Adipocyte (in vitro differentiated cells): ENCODE measurements at places on chromosomes 1 and 21.
A peak's percentile ranks its signal among the peaks of the same experiment; 100 is the strongest.

GRCh38 chr1:67171574-67171955 lies 5.3 kb downstream of the IL23R start:
- no peak for DNase-seq

DNA sequence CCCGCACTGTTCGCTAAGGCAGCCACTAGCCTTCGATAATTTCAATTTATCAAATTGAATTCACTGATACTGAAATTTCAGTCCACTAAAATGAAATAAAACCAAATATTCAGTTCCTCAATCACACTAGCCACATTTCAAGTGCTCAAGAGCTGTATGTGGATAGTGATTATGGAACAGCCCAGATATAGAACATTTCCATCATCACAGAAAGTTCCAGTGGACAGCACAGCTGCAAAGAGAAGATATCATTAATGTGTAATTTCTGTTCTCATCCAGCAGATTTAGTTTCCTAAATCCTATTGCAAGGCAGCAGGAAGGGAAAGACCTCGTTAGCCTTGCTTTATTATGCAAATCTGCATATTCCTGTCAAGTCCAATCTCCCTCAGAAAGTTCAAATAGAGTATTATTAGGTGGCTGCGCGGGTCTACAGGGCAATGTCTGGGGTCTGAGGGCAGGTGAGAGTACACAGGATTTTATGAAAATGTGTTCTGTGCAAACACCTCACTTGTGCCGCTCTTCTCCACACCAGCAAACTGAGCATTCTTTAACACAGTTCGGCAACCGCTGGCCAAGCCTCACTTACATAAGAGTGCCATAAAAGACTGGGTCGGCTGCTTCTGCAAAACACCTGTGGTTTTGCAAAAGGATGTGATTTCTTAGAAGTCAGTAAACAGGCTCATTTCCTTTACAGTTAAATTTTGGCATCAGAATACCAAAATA lies 22.4 kb downstream of the CAPZB start:
- DNase-seq: no peak

GRCh38 chr1:118990513-118991152 lies 2.5 kb upstream of the TBX15 start:
- no peak for DNase-seq

DNA sequence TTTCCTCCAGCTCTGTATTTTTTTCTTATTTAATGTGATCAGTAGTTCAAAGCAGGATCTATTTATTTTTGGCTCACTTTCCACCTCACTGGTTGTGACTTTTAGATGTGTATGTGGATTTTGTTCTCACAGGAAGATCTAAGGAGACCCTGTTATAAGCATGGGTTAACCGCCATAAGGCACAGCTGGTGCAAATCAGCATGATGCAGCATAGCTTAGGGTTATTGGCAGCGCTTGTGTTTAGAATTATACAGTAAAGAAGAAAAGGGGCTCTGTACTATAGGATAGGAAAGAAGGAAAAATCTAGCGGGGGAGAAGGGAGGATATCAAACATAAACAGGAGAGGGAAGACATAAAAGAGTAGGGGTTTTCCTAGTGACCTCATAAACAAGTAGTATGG lies 26.9 kb upstream of the RGL1 start:
- DNase-seq: peak; percentile 22

- DNase-seq: no peak
These were observed 37.4 kb upstream of the DIP2A start for GRCh38 chr21:46421191-46421750.

DNA sequence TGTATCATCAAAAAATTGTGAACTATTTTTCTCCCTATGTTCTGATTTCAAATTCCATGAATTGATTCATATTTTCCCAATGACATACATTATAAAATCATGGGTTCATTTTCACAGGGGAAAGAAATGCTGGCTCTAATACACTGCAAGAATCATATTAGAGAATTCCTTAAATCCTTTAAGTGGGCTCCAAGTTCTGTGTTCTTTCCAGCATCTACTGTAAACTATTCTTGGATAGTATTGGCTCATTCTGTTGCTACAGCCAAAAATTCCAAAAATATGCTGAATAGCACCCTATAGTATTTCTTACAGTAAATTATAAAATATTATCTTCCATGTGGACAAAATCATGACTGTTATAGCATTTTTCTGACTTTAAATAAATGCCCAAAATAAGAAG lies 19.0 kb upstream of the C1orf105 start:
- no peak for DNase-seq

DNA sequence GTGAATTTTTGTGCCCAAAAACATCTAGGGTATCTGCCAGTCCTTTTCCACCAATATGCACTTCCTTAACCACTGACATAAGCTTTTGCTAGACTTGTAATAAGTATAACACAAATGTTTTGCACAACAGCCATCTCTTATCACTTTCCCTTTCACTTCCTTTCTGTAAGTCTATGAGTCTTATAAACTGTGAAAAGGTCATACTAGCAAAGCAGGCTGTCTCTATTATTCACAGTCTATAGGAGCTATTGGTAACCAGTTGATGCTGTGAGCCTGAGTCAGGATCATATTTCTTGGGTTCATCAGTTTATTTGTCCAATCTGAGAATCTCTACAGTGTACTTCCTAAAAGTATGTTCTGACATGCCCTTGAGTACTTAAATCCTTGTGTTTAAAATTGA lies 172.6 kb downstream of the CHRM3 start:
- DNase-seq: no peak

DNA sequence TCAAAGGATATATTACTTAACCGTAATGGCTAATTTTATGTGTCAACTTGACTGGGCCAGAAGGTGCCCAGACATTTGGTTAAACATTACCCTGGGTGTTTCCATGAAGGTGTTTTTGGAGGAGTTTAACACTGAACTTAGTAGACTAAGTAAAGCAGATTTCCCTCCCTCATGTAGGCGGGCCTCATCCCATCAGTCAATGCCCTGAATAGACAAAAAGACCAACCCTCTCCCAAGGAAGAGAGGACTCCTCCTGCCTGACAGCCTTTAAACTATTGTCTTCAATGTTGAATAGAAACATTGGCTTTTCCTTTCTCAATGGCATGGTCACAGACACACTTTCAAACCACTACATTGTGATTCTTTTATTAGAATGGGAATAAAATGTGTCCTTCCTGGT lies 121.9 kb downstream of the SETD4 start:
- DNase-seq: no peak

GRCh38 chr1:116694524-116694923 lies 27.0 kb upstream of the IGSF3 start:
- no peak for DNase-seq

GRCh38 chr1:25026730-25027450 lies 96.8 kb upstream of the RUNX3 start:
- DNase-seq: no peak

- DNase-seq: no peak
These were observed 206.8 kb upstream of the PLXNA2 start for GRCh38 chr1:208450958-208451357.

DNA sequence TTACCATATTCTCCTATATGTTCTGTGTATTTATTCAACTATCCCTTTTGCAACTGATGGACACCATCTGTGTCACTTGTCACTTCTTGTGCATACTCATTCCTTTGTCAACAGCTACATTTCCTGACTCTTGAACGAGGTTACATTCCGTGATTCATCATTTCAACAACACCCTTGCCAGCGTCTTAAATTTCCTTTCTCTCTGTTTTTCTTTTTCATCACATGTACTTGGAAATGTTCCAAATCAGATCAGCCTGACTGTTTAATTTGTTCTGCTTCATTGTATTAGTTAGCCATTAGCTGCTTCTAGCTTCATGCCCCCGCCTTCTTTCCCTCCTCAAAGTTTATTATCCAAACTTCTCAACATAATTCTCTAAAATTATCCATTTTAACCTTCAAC lies 173.0 kb downstream of the ADGRL4 start:
- peak; percentile 94 for DNase-seq

DNA sequence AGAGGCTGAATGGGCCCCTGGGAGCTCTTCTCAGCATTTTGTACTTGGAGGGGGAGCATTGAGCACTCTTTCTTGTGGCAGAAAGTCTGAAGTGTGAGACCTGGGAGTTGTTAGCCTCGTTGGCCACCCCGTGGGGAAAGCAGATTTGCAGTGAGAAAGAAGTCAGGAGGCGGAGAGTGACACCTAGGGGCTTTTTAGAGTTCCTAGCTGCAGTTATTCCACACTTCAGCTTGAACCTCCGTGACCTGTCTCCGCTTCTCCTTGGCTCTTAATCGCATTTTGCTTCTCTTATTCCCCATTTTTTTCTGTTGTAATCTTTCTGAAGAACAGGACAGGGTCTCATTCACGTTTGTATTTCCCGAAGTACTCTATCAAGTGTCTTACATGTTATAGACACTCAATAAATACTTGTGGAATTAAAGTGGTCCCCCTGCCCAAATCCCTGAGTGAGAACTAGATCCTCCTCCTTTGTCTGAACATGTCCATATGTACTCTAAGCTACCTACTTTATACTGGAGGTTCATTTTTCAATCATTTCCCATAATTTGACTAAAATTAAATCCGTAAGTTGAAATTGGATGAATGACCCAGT lies 14.5 kb upstream of the C1orf141 start:
- peak; percentile 91 for DNase-seq

- no peak for DNase-seq
These were observed 99.7 kb upstream of the IRF2BP2 start for GRCh38 chr1:234709473-234710228.
